ENCODE measurements at places on chromosomes 4 and X.

DNA sequence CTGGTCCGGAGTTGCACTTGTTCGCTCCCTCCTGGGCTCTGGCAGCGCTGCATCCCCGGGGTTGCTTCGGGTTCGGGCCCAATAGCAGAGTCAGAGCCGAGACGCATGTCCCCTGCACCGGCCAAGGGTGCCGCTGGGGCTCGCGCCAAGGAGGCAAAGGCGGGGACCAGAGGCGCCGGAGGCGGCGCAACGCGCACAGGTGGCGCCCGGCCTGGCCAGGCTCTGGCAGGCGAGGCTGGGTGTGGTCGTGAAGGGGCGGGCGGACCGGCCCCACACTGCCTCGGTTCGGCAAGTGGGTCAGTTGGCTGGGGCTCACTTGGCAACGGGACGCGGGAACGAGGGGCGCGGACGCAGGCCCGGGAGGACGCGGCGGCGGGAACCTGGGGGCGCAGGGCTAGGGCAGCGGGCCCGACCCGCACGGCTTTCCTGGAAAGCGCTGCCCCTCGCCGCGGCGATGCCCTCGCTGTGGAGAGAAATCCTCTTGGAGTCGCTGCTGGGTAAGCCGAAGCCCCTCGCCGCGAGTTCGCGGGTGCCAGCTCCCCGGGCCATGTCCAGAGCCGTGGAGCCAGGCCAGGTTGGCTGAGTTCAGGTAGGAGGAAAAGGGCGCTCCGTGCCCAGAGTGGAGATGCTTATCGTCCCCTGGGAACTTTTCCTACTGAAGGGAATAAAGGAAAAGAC is at the start of gene CWH43:
Gene CWH43, plus strand, starts transcription at position 300 of the 678 bp plus-strand sequence. Its CDS starts 155 bp downstream, at position 455.
- no peak for DNase-seq

GRCh38 chr4:169096221-169096620 is 86.2 kb upstream of the CBR4 start:
- no peak for DNase-seq

DNA sequence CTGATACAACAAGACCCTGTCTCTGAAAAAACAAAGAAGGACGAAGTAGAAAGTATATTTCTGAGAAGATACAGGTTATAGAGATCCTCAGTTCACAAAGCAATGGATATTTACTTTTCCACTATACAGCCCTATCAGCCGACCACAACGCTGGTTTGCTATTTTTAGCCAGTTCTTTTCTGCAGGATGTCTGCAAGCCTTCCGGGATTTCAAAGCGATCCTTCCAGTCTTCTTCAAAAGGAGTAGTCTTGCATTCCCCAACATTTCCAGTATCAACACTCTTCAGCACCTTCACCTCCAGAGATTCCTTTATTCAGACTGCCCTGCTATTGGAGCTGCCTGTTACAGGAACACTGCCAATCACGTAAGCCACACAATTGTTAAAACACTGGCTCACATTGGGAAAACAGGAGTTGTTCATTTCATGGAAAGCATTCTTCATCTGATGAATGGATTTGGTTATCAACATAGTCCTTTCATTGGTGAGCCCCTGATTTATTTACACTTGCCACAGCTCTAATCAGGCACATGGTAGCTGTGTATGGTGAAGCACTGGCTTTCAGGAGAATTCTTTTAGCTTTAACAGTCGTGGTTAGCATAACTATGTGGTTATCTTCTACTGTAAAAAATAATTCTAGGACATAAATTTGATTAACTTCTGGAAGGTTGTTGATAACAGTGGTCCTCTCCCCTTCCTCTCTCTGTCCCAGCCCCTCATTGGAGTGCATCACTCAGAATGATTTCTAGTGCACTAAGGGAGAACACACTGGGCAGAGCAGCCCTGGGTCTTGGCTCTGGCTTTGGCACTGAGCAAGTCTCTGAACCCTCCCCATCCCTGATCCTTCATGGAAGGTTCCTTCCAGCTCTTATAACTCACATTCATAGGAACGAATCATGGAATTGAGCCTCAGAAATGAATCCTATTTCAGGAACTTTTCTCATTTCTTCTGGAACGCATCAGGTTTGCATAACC is 109.9 kb upstream of the SORBS2 start:
- DNase-seq: no peak

DNA sequence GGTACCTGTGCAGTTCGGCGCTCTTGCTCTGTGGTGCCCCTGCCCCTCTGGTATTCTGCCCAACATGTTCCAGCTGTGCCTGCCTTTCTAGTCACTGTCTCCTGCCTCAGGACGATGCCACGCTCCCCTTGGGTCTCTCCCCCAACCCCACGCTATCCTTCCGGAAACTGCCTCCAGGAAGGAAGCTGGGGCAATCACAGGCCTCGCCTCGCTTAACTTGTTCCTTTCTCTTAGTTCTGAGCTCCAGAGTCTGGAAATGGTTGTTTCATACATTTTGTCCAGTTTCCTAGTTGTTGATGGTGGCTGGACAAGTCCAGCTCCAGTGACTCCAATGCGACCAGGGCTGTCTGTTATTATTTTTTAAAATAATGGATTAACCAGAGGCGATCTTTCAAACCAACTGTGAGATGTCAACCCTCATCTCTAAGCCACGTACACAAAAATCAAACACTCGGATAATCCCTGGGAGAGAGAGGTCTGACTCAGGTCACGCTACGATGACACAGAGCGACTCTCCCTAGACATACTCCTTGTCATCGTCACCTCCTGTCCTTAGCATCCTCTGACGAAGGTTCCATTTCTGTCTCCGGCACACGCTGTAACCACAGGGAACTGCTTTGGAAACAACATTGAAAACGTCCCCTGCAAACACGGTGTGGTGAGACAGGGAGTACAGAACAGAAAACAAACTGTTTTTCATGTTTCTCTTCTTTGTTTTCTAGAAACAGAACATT is 62.5 kb downstream of the ABLIM2 start:
- no peak for DNase-seq

- peak; percentile 72 for DNase-seq
Measured at GRCh38 chr4:78056265-78057129, 626 bp upstream of the FRAS1 start.

GRCh38 chr4:44093390-44093789 is 355.2 kb downstream of the KCTD8 start:
- no peak for DNase-seq

GRCh38 chr4:105637408-105638176 is 70.9 kb downstream of the INTS12 start:
- peak; percentile 12 for DNase-seq

DNA sequence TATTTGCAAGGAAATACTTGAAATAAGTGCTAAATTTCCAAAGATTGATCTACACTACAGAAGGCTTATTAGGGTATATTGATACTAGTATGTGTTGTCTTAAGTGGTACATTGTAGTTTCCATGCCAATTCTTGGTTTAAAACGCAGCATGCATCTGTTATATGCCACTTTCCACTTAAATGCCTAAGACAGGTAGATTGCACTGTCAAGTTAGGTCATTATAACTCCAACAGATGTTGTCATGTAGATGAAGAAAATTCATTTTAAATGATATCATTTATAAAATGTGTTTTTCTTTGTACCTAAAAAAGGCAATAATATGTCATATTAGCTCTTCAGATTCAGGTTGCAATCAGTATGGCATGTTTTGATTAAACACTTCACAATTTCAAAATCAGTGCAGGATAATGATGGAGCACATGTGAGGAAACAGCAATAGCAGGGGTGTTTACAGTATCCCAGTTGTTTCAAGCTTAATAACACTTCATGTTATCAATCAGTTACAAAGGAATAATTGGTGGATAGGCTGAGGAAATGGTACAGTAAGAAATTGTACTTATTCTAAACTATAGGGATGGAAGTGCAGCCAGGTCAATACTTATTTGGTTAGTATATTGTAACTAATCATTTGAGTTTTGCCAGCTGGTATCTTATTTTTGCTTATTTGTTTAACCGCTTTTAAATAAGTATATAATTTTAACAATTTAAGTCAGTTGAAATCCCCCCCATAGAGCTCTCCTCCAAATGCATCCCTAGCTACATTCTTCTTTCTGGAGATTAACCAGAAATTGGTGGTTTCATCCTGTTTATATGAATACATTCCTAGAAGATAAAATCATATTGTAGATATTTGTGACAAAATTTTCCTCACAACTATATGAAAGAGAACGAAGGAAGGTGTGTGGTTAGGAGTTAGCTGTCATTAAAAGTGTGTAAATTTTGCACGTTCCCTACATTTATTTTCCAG is 454.4 kb upstream of the ATOH1 start:
- no peak for DNase-seq

DNA sequence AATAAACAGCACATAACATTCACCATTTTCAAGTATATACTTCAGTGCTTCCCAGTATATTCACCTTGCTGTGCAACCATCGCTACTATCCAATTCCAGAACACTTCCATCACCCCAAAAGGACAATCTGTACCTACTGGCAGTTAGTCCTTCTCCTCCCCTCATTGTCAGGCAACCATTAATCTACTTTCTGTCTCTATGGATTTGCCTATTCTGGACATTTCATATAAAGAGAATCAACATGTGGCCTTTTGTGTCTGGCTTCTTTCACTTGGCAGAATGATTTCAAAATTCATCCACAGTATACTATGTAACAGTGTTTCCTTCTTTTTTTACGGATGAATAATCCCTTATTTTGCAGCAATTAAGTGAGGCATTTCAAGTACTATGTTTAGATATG is 189.4 kb downstream of the FBXW7 start:
- no peak for DNase-seq

GRCh38 chrX:105695451-105695850 is 126.9 kb upstream of the NRK start:
- DNase-seq: no peak

- peak; percentile 31 for DNase-seq
Measured at GRCh38 chr4:168847771-168848502, 162.1 kb downstream of the CBR4 start.

DNA sequence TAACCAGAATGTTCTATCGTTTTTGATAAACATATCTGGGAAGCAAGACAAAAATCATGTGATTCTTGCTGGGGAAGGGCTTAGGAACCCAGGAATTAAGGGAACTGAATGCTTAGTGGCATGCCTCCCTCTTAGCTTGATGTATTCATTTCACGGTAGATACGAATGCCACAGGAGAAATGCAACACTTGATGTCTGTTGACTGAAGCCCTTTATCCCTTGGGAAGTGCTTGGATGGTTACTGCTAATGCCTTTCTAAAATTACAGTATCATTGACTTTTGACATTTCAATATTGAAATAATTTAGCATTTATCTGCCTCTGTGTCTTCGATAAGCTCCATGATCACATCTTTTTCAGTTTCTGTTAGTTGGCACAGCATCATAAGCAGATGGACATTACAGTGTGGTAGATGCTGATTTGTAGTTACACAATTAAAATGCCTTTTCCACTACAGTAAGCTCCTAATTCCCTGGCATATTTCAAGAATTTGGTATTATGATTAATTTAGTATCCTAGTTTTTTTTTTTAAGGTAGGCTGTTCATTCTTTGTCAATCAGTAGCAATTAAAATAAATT is 226.7 kb downstream of the ARHGAP10 start:
- DNase-seq: no peak

DNA sequence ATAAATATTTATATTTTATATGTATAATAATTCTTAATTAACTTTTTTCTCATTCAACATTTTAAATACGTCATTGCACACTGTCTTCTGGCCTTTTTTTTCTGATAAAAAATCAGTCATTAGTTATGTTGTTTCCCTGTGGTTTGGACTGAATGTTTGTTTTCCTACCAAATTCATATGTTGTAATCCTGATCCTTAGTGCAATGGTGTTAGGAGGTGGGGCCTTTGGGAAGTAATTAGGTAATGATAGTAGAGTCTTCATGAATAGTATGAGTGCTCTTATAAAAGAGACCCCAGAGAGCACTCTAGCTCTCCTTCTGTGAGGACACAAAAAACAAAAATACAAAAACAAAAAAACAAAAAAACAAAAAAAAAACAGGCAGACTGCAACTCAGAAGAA is 117.2 kb downstream of the GASK1B start:
- DNase-seq: no peak

Measured in DND-41 (cell line).